ENCODE measurements at places on chromosomes 4 and X.

- no peak for DNase-seq
Measured at GRCh38 chr4:176153124-176153523, 42.3 kb downstream of the SPATA4 start.

GRCh38 chr4:169818063-169818679 lies 60.4 kb upstream of the HPF1 start:
- no peak for DNase-seq

DNA sequence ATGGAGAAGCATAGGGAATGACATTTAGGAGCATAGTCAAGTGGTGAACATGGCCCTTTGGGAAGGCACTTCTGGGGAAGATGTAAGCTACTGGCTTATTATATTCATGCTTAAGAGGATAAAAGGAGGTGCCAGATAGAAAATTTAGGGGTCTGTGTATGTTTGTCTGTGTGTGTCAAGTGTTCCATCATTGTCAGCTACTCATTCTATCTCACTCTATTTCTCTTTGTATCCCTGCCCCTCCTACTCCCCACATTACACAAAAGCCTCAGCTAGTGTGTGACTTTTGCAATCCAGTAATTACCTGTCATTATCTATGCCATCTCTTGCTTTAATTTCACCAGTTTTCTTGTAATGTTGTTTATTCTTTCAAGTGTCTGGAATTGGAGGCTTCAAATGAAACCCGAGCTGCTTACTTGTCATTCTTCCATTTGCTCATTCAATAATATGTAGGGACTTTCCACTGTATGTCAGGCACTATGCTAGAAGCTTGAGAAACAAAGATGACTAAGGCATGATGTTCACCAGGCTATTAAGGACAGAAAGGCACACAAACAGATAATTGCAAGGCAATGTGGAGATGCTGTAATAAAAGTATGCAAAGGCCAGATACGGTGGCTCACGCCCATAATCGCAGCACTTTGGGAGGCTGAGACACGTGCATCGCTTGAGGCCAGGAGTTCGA lies 229.8 kb upstream of the TEX13C start:
- DNase-seq = no peak

DNA sequence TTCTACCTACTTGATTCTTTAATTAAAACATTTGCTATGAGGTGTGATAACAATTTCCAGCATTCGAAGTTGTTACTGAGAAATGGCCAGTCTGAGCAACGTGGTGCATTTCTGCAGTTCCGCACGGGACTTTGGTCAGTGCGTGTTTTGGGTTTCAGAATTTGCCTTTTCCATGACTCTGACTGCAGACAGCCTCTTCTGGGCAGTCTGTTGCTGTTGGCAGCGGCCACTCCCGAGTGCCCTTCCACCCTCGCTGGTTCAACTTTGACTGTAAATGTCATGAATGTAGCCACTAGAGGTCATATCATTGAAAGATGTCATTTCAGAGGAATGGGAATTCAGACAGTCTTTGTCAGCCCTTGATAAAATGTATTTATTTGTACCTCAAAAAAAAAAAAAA lies 53.6 kb downstream of the NOP14 start:
- DNase-seq = no peak

DNA sequence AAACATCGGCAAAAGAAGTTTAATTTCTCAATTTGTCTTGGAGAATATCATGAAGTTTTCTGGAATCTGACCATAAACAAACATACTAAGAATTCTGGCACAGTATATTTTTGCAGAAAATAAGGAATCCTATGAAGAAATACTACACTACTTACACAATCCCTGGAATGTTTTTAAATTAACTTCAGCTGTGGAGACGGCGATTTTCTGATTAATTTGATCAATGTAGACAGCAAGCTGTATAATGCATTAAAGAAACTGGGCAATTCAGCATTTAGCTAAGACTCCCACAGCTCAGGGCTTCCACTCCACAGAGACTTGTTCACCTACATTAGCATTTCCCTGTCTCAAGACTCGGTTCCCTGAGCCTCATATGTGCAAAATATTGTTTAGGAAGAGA lies 12.2 kb downstream of the EGFL6 start:
- no peak for DNase-seq

GRCh38 chr4:94536049-94536448 lies 84.3 kb downstream of the PDLIM5 start:
- no peak for DNase-seq

GRCh38 chr4:151276787-151277562 lies at the start of gene PRSS48:
PRSS48 (plus strand) TSS chr4:151277161; CDS start chr4:151277173, 12 bp downstream.
- peak; percentile 29 for DNase-seq

Measured in hypothalamus (tissue), 51 donors.